CD4-positive, CD25-positive, alpha-beta regulatory T cell (primary cell): ENCODE measurements at places on chromosomes 4 and X.

GRCh38 chr4:147638942-147639341, 21.7 kb downstream of the TMEM184C start:
- no peak for DNase-seq

- DNase-seq, result no peak
Measured at GRCh38 chrX:111309083-111309482, 38.8 kb upstream of the CAPN6 start.

DNA sequence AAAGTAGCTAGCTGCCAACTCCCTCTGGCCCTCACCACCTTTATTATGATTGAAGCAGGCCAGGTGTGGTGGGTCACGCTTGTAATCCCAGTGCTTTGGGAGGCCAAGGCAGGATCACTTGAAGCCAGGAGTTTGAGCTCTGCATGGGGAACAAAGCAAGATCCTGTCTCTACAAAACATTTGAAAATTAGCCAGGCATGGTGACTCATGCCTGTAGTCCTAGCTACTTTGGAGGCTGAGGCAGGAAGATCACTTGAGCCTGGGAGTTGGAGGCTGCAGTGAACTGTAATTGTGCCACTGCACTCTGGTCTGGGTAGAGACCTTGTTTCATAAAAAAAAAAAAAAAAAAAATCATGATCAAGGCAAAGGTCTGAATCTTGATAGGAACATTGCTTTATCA, 467.0 kb upstream of the DIPK2B start:
- DNase-seq, result no peak

GRCh38 chr4:107937040-107937439, 5.7 kb downstream of the CYP2U1 start:
- no peak for DNase-seq

GRCh38 chr4:76781698-76782595, 116.0 kb downstream of the SOWAHB start:
- DNase-seq, result no peak

- peak; percentile 35 for DNase-seq
Measured at GRCh38 chrX:72297953-72298730, 7.6 kb downstream of the CITED1 start.

GRCh38 chrX:122047261-122047660, 999.9 kb downstream of the GLUD2 start:
- no peak for DNase-seq

GRCh38 chrX:150446151-150446550, 83.0 kb downstream of the MAMLD1 start:
- DNase-seq, result no peak

GRCh38 chr4:139584784-139585183, 28.8 kb upstream of the SETD7 start:
- no peak for DNase-seq

GRCh38 chr4:161869511-161869910, 294.3 kb downstream of the FSTL5 start:
- DNase-seq, result no peak

DNA sequence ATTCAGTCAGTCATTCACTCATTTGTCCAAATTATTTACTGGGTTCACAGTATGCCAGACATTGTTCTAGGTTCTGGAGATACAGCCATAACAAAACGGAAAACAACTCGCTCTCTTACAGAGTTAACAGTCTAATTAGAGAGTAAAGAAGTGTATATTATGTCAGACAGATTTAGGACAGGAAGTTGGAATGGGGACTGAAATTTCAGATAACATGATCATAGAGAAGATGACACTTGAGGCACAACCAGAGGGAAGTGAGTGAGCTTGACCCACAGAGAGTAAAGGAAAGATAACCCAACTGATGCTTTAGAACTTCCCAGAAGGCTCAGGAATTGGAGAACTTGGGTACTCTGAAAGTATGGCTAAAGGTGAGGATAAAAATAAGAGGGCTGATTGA, 139.4 kb downstream of the ZAR1 start:
- DNase-seq, result no peak

DNA sequence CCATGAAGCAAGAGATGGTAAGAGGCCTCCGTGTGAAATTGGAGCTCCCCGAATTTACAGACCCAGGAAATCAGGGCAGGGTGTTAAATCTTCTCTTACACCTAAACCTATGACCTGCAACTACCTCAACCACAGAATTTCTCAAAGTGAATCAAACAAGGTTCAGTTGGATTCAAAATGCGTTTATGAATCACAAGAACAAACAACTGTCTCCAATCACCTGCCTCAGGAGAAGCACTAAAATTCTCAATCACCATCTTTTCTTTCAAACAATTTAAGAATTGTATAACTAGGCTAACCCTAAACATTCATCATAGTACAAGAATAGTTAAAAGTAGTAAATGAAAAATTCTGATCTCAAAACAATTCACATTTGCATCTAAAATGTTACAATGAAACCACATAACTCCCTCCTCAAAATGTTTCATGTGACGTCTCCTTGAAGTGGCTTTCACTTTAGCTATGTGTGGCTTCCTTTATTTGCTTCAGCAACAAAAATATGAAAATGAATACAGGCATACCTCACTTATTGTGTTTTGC, 19.2 kb downstream of the PPP3CA start:
- peak; percentile 66 for DNase-seq

DNA sequence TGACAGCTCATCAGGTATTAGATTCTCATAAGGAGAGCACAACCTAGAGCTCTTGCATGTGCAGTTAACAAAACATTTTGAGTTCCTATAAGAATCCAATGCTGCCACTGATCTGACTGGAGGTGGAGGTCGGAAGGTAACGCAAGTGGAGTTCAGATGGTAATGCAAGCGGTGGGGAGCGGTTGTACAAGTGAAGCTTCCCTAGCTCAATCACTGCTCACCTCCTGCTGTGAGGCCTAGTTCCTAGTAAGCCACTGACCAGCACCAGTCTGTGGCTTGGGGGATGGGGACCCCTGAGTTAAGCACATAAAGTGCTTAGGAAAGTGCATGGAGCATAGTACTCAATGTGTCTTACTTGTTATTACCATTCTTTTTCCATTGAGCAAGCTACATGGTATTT, 983.2 kb upstream of the IGFBP7 start:
- no peak for DNase-seq

GRCh38 chr4:124426279-124426678, 286.3 kb downstream of the ANKRD50 start:
- DNase-seq, result no peak

DNA sequence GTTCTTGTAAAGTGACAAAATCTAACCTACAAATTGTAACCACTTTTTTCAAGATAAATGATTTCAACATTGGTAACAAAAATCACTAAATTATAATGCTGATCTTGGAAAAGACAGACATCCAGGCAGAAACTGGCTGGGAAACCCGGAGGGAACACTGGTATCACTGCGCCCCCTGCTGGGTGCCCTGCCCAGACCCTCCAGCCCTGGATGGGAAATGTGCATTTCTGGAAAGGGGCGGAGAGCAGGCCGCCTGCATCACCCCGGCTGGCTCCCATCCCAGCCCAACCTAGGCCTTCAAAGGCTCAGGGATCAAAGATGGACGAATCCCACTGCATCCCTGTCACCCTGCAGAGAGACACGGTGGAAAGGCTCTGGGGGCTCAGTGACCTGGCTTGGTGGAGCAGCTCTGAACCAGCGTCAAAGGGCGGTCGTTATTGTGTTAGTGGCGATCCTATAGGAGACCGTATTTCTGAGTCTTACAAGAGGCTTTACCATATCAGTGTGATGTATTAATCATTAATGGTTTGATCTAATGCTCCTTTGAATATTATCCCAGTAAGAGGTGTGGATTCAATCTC, 37.3 kb downstream of the ACOX3 start:
- peak; percentile 21 for DNase-seq

DNA sequence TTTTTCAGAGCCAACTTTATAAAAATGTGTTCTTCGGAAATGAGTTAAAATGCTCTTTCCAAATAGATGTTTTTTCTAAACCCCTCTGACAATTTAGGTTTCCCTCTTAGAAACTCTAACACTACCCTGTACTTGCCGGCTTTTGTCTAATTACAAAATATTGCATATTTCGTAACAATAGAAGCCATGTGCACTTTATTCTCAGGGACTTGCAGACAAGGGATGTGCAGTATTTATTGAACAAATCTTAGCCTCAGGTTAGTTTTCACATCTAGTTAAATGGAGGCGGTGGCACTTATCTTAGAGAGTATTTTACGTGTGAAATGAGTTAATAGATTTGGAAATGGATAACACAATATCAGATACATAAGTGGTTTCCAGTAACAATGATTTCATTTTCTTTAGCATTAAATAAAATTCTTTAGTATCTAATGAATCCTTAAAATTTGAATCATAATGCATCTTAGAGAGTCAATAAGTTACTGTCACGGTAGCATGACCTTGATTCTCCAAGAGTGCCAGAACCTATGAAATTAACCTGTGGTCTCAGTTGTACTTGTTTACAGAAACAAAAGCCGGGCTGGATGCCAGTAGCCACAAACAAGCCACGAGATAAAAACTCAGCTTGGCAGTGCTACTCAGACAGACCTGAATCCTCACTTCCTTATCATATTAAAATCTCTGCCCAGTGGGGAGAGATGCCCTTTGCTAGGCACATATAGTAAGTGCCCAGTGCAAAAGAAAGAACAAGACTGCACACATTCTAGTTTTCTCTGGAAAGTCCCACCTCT, 772 bp upstream of the PABPC4L start:
- no peak for DNase-seq

DNA sequence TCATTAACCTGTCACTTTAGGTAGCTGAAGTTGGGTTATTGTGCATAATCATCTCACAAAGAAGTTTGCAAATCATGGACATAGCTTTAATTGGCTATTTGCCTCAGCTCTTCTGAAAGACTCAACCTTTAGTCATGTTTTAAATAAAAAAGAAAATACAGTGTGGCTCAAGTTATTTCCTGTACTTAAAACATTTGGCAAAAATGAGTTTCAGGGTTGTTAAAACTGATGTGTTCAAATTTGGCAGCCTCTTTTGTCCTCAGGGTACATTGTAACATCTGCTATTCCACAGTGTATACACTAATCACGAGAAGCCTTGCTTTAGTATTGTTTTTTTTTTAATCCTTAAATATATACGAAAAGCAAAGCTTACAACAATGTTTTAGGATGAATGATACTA, 31.5 kb upstream of the HPGD start:
- DNase-seq, result no peak

DNA sequence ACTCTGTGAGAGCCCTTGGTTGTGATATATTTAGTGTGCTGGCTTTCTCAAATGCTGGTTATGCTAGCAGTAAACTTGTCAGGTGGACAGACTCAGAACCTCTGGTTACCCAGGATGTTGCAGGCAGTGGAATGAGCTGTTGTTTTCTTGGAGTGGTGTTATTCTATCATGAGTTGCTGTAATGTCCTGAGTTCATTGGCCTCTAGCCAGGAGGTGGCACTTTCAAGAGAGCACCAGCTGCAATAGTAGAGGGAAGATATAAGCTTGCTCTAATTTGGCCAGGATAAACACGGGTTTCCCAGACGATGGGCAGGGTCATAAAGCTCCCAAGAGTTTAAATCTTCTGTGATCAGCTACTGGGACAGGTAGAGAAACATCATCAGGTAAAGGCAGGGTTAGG, 95.0 kb upstream of the UBQLN2 start:
- DNase-seq, result no peak

- DNase-seq, result no peak
Measured at GRCh38 chr4:3513807-3514206, 18.4 kb downstream of the LRPAP1 start.

DNA sequence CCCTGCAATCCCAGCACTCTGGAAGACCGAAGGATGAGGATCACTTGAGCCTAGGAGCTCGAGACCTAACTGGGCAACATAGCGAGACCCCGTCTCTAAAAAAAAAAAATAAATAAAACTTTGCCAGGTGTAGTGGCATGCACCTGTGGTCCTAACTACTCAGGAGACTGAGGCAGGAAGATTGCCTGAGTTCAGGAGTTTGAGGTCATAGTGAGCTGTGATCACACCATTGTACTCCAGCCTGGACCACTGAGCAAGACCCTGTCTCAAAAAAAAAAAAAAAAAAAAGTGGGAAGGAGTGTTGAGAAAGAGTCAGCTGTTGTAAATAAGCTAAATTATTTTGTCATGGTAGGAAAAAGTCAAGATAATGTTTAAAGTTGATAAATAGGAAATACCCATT, 27.5 kb upstream of the IQSEC2 start:
- DNase-seq, result no peak

GRCh38 chrX:105910563-105911105, 88.3 kb downstream of the NRK start:
- no peak for DNase-seq

GRCh38 chrX:123081776-123082175, 102.3 kb upstream of the GRIA3 start:
- DNase-seq, result no peak

DNA sequence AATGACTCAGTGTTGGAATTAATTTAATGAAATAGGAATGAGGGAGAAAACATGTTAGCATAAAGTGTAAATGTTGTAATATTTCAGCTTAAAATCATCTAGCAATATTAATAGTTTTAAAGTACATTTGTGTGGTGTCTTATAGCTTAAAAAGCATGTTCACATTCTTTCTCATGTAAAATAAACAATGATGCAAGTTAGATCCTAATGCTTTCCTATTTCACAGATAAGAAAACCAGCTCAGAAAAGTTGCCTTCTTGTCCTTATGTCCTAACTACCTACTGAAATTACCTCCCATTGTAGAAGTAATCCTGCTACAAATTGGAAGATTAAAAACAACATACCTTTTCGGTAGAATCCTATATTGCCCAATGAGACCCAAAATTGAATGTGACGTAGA, 40.9 kb upstream of the PRDM8 start:
- DNase-seq, result no peak

DNA sequence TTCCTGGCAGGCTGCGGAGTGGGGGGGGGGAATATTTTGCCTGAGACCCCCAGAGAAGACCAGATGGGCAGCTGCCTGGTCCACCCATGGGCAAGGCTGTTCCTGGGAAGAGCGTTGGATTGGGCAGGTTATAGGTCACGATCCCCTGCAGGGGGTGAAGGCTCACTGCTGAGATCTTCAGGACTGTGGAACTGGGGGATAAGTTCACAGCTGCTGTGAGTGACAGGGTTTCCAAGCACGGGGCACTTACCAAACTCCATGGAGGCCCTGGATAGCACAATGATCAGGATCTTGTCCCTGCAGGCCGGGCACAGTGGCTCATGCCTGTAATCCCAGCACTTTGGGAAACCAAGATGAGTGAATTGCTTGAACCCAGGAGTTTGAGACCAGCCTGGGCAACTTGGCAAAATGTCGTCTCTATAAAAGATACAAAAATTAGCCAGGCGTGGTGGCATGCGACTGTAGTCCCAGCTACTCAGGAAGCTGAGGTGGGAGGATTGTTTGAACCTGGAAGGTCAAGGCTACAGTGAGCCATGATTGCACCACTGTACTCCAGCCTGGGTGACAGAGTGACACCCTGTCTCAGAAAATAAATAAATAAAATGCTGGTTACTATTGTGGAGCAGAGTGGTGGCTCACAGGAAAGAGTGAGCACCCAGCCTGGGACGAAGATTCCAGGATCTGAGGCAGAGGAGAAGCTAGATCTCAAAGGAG, 68.0 kb upstream of the HELT start:
- DNase-seq, result no peak

DNA sequence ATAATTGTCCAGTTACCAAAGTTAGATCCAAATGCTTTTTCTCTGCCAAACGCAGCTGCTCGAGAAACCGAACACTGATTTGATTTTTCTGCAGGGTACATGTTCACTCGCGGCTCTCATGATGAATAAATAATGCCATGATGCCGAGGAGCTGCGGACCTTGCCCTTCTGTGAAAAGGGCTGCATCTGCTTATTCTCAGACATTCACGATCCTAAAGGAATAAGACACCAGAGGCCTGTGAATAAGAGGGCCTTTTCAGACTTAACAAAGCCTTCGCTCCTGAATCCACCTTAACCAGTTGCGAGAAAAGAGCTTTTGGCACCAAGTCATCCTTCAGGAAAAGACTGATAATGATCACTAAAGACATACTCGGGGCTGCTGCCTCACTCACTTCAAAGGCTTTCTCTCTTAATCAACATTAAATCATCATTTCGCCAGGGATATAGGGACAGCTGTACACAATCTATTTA, 147.5 kb downstream of the FBXO8 start:
- no peak for DNase-seq
